ENCODE measurements at places on chromosomes 12 and 14.

GRCh38 chr14:41805633-41806032 lies 199.0 kb downstream of the LRFN5 start:
- no peak for DNase-seq

DNA sequence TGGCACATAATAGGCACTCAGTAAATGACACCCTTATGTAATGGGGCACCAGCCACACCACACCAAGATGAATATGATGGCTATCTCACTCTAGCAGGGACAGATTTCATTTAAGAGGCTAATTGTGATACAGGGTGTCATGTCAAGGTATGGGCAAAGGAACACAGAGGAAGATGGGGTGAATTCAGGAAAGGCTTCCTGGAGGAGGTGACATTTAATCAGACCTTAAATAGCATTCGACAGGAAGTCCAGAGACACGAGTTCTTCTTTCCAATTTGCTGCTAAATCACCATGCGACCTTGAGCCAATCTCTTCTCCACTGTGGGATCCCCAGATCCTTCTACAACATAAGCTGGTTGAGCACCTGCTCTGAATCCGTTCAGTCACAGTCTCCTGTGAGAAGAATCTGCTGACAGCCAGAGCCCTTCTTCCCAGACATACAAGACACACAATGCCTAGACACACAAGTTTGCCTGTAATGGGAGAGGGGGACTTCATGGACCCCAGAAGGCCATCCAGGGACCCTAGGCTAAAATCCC lies 1.5 kb upstream of the DTX1 start:
- no peak for DNase-seq

DNA sequence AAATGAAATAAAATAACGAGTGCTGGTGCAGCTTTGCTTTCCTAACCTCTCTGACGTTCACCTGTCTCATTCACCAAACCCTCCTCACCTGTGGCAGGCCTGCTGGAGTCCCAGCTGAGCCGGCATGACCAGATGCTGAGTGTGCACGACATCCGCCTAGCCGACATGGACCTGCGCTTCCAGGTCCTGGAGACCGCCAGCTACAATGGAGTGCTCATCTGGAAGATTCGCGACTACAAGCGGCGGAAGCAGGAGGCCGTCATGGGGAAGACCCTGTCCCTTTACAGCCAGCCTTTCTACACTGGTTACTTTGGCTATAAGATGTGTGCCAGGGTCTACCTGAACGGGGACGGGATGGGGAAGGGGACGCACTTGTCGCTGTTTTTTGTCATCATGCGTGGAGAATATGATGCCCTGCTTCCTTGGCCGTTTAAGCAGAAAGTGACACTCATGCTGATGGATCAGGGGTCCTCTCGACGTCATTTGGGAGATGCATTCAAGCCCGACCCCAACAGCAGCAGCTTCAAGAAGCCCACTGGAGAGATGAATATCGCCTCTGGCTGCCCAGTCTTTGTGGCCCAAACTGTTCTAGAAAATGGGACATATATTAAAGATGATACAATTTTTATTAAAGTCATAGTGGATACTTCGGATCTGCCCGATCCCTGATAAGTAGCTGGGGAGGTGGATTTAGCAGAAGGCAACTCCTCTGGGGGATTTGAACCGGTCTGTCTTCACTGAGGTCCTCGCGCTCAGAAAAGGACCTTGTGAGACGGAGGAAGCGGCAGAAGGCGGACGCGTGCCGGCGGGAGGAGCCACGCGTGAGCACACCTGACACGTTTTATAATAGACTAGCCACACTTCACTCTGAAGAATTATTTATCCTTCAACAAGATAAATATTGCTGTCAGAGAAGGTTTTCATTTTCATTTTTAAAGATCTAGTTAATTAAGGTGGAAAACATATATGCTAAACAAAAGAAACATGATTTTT lies 17.1 kb upstream of the AMN start:
- no peak for DNase-seq

- no peak for DNase-seq
Measured at GRCh38 chr12:42957136-42957535, 367.6 kb upstream of the PRICKLE1 start.

GRCh38 chr14:65370801-65371248 lies 41.7 kb upstream of the FUT8 start:
- DNase-seq: no peak

GRCh38 chr12:40921563-40922163 lies 229.4 kb downstream of the CNTN1 start:
- no peak for DNase-seq

- no peak for DNase-seq
Measured at GRCh38 chr12:69866698-69867097, 41.7 kb downstream of the MYRFL start.

GRCh38 chr14:96027431-96028355 lies 11.5 kb upstream of the C14orf132 start:
- DNase-seq: no peak

GRCh38 chr12:52121824-52122539 lies 42.5 kb downstream of the SMIM41 start:
- DNase-seq: peak; percentile 59

DNA sequence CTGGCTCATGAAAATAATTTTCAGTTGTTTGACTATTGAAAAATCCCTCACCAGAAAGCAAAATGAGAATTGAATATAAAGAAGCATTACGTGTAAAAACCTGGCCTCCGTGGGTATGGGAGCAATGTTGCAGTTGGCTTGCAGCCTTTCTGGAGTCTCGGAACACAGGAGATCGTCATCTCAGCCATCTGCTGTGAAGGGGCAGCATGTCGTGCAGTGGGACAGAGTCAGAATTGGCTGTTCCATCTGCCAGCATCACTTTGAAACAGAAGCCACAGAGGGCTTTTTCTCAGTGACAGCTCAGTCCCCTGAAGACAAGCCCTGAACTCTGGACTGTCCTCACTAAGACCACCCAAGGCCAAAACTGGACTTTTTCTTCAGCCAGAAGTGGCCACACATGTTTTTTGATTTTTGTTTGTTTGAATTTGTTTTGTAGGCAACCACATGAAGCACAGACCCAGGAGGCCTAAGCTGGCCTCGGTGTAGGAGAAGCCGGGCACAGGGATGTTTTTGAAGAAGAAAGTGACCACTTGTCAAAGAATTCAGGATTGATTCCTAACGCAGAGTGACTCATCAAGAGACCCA lies 170.8 kb upstream of the DYRK2 start:
- no peak for DNase-seq

GRCh38 chr12:9740106-9740750 lies 7.3 kb upstream of the CLECL1 start:
- DNase-seq: no peak

GRCh38 chr12:115983226-115983798 lies 294.2 kb downstream of the MED13L start:
- no peak for DNase-seq

DNA sequence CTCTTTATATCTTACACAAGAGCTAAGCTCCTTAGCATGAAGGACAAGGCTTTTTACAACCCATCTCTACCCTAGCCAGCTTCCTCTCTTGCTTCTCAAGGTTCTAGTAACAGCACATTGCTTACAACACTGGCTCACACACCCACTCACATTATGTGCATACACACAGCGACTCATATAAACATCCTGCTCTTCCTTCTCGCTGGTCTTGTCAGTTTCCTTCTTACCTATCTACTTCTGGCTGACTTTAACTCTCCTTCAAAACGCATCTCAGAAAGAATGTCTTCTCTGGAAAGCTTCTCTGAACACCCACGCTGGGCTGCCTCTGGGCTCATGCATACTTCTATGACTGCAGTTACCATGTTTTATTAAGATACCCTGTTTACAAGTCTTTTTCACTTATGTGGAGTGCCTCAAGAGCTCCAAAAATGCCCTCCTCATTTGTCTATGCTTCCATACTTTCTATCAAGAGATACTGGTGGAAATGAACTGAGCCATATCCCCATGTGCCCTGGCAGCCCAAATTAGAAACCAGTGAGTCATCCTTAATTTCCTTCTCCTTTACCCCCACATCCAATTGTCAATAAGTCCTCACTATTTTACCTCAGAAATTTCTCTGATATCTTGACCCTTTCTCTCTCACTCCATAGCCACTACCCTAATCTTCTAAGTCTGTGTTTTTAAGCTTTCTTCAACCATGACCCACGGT lies 126.9 kb upstream of the KRAS start:
- no peak for DNase-seq

- peak; percentile 34 for DNase-seq
Measured at GRCh38 chr12:111298582-111299436, 70.1 kb downstream of the PHETA1 start.

DNA sequence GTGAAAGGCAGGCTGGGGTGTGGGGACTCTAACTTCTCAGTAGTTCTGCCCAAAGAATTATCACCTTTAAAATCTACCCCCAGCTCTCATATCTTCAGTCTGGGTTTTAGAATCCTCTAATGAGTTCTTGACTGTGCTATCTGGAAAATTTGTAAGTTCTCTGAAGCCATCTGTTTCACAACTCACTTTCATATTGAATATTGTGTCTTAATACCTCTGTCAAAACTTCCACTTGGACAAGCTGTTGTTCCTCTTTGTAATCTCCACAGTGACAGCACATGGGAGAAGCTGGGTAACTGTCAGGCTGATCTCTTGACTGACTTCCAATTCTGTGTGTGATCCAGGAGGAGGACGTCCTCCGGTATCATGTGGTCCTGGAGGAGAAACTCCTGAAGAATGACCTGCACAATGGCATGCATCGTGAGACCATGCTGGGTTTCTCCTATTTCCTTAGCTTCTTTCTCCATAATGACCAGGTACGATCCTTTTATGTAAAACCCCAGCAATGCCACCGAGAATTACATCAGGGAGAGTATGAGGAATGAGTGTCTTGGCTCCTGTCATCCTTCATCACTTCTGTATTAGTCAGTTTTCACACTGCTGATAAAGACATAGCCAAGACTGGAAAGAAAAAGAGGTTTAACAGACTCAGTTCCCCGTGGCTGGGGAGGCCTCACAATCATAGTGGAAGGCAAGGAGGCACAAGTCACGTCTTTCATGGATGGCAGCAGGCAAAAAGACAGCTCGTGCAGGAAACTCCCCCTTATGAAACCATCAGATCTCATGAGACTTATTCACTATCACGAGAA lies 111.9 kb downstream of the STAB2 start:
- DNase-seq: no peak

- no peak for DNase-seq
Measured at GRCh38 chr12:79302162-79302814, 388.5 kb downstream of the PAWR start.

GRCh38 chr14:65431951-65432350 lies 19.4 kb downstream of the FUT8 start:
- no peak for DNase-seq

- DNase-seq: no peak
Measured at GRCh38 chr14:63045612-63046320, 508 bp upstream of the KCNH5 start.

DNA sequence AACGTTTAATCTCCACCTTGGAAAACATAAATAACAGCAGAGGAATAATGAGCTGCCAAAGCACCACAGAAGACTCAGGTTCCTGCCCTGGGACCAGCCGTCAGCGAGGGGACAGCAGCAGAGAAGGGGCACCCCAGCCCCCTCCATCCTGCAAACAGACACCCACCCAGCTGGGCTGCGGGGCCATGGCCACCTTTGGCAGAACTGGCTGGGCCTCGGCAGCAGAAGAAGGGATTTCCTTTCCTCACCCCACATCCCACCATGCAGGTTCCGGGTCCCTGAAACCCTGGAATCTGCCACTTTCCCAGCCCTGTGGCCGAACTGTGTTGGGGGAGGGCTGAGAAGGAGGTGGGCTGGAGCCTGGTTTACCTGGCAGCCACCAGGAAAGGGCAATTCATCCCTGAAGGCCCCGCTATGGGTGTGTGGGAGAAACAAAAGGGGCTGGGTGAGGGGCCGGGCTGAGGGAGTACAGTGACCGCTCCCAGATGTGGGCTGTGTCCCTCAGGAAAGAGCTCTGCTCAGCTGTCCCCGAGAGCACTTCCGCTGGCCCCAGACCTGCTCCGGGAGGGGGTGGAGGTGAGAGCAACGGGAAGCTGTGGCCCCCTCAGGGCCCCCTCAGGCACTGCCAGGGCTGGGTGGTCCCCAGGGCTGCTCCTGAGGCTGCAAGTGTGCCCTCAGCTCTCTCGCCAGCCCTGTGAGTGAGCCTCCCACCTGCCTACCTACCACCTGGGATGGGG lies 3.8 kb downstream of the PGF start:
- no peak for DNase-seq

GRCh38 chr14:96585672-96586013 lies 83.5 kb downstream of the PAPOLA start:
- no peak for DNase-seq

DNA sequence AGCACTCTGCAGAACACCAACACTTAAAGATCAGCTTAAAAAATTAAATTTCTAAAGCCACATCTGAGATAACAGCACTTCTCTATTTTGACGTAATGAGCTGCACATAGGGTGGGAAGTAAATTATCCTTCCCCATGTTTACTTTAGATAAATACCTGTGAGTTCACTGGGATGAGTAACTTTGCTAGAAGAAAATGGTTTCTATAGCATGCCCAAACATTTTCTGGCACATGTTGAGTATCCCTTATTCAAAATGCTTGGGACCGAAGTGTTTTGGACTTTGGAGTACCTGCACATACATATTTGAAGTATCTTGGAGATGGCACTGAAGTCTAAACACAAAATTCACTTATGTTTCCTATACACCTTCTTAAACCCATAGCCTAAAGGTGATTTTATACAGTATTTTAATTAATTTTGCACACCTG lies 6.6 kb downstream of the SLC38A2 start:
- DNase-seq: no peak

- DNase-seq: no peak
Measured at GRCh38 chr14:71550367-71550766, 381.9 kb upstream of the RGS6 start.
